ENCODE measurements at places on chromosomes 1 and 21.

DNA sequence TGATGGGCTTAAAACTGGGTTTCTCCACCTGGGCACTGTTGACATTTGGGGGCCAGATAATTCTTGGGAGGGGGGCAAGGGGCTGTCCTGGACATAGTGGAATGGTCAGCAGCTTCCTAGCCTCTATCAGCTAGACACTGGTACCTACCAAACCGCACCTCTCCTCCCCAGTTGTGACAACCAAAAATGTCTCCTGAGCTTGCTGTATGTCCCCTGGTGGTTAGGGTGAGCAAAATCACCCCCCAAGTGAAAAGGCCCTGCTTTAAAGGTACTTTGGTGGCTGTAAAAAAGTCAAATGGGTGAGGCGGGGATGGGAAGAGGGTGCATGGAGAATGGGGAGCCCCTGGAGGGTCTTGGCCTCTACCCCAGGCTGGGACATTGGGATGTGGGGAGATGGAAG is 182.0 kb downstream of the IGSF21 start:
- no peak for DNase-seq

DNA sequence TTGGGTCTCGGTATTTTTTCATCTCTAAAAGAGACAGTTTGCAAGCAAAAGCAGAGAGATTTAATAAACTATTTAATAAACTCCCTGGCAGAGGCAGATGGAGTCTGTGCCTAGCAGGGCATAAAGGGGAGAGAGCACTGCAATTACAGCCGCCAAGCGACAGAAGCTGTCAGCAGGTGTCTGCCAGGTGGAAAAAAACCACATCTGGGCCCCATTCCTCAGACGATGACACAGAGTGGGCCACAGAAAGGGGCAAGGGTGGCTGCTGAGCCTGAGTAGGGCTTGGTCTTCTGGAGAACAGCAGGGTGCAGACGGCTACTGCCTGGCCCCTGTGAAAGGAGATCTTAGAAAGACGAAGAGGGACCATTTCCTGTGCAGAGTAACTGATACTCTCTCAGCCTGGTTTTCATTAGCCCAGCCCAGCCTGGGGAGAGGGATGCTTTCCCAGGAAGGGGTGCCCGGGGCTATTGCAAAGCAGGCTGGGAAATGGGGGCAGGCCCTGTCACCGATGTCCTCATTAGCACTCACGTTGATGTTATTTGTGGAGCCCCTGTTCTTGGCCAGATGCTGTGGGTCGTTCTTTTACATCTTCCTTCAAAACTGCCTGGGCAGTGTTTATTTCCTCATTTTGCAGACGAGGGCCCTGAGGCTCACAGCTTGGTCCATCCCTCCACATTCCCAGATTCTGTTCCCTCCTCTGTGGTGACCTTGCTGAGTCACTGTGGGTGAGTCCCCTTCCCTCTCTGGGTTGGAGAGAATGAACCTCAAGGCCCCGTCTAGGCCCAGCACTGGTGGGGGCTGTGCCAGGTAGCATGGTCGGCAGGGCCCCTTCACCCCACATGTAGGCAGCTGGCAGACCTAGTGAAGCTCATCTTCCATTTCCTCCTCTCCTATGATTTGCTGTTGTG is 472.7 kb downstream of the PTPRU start:
- DNase-seq = peak; percentile 76

DNA sequence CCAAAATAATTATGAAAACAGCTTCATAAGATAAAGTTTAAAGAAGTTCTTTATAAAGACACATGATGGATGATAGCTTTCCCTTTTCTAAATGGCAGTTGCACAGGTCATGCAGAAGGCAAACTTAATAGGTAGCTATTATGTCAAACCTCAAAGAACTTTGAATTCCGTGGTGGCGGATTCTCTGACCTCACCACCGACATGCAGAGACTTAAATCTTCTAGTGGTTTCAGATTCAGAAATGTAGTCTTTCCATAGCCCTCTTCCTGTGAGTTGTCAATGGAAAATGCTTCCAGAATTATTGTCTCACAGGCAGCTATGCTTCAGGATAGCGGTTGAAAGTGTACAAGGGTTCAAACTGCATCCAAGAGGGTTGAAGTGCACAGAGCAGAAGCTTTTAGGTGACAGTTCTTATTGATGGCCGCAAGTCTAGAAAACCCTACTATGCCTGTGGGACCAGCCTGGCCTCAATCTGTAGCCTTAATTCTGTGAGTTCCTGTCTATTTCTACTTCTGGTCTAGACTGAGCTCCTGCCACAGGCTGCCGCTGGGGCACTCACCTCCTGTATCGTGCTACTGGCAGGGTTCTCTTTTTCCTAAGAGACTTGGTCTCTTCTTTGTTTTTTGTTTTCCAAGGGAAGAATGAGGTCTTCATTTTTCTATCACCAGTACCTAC is 117.0 kb upstream of the ERRFI1 start:
- DNase-seq = peak; percentile 31

- DNase-seq = no peak
Observed at GRCh38 chr1:150925080-150925479, 1.1 kb upstream of the SETDB1 start.

GRCh38 chr21:20004367-20004766 is 993.8 kb upstream of the NCAM2 start:
- no peak for DNase-seq

DNA sequence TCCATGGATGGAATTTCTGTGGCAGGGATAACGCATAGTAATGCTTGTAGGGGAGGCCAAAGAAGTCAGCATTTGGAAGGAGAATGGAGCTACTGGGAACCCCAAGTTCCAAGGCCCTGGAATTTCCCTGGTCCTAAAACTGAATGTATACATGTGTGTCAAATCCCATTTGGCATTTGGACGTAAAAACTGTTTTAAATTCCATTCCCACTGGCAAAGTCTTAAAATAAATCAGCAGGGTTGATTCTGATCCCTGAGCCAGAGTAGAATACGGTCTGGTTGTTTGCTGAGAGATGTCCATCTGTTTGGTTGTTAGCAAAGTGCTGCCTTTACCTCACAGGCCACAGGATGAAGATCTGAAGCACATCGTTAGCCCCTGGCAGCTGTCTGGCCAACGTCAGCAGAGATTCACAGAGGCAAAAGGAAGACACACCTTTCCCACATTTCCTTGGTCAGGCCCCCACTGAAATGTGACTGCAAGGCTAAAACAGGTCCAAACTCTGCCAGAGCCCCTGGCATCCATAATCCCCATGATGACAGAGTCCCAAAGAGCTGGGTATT is 62.2 kb downstream of the GORAB start:
- DNase-seq = no peak

GRCh38 chr1:161162052-161162451 is 2.8 kb downstream of the USP21 start:
- DNase-seq = no peak

- no peak for DNase-seq
Observed at GRCh38 chr1:32536117-32536516, 3.1 kb upstream of the ZBTB8A start.

GRCh38 chr1:201676641-201677040 is 137.7 kb downstream of the NAV1 start:
- no peak for DNase-seq

DNA sequence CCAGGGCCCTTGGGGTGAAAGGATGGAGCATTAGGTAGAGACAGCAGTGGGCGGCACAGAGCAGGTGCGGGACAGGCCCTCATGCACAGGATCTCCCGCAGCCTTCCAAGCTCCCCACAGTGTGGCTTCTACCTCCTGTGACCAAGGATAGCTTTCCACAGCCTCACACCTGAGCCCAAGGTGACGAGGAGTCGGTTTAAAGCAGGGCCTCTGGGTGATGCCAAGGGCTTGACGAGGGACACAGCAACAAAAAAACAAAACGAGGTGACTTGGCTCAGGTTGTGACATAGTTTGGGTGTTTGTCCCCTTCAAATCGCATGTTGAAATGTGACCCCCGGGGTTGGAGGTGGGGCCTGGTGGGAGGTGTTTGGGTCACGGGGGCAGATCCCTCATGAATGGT is 15.3 kb downstream of the RSPH1 start:
- DNase-seq = no peak

DNA sequence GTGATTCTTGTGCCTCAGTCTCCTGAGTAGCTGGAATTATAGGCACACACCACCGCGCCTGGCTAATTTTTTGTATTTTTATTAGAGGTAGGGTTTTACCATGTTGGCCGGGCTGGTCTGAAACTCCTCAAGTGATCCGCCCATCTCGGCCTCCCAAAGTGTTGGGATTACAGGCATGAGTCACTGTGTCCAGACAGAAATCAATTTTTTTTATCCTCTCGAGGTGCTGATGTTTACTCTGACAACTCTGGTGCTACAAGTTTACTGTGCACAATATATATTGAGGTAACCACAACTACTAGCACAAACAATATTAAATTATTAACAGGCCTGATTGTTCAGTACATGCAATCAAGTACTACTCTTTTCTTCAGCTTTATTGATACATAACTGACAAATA is 39.7 kb downstream of the F13B start:
- DNase-seq = no peak

GRCh38 chr1:93641527-93641926 is 40.1 kb downstream of the BCAR3 start:
- no peak for DNase-seq

DNA sequence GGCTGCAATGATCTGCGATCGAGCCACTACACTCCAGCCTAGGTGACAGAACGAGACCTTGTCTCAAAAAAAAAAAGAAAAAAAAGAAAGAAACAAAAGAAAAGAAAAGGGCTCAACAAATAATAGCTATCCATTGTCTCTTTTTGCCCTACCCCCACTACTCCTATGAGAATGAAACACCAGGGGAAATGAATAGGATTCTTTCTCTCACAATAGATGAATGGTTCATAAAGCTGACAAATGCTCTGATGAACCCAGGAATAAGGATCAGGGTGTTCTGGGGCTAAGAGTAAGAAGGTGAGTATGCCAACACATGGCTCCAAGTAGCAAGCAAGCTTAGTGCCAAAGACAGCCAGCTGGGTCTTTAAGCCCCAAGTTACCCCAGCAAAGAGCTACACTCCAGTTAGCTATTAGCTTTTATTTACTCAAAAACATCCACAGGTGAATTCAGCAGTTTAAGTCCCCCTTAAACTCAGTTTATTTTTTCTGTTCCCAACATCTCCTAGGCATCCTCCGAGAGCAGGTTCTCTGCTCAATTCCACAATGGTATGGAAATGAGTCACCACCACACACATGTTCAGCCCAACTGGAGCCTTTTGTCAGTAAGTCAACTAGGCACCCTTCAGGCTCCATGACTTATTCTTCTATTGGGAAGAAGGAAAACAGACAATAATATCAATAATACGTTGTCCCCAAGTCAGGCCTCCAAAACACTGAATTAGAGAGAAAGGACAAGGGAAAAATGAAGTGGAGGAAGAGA is 4.2 kb downstream of the ADORA3 start:
- no peak for DNase-seq

DNA sequence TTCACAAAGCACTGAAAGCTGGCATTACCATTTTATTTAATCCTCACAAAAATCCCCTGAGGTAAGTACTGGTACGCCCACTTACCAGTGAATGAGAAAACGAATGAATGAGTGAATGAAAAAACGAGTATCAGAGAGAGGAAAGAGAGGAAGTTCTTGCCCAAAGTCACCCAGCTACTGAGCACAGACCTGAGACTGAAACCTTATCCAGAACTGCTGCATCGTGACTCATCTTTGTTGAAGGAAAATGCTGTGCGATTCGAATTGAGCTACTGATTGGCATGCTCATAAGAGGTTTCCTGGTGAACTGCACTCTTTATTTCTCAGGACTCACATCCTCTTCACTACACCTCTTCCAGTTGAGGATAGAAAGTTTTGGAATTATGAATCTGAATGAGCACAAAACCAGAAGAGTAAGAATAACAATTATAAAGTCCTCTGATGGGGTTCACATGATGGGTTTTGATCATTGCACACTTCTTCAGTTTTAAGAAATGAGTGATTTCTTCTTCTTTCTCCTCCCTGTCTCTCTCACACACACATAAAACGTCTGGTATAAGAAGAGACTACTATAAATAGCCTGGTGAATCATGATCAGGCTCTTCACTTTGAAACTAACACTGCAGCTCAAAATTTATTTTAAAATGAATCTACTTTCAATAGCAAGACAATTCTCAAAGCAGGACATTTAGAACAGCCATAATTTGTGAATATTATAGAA is 32.1 kb downstream of the IL12RB2 start:
- peak; percentile 63 for DNase-seq

DNA sequence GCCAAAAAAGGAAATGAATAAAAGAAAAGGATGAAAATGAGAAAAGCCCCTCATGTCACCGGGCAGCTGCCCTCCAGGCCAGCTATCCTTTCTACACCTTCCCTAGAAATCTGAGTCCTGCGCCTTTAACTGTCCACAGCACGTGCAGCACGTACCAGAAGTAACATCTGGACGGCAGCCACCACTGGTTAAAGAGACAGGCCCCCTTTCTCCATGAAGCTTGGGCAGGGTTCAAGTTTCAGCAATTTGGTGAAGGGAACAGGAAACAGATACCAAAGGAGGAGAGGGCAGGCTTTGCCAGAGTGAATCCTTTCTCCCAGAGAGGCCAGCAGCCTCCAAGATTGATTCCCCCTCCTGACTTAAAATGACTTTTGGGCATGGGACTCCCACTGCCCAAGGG is 3.6 kb upstream of the KIAA2013 start:
- peak; percentile 82 for DNase-seq

GRCh38 chr1:162088281-162088969 is 18.9 kb downstream of the NOS1AP start:
- DNase-seq = no peak

DNA sequence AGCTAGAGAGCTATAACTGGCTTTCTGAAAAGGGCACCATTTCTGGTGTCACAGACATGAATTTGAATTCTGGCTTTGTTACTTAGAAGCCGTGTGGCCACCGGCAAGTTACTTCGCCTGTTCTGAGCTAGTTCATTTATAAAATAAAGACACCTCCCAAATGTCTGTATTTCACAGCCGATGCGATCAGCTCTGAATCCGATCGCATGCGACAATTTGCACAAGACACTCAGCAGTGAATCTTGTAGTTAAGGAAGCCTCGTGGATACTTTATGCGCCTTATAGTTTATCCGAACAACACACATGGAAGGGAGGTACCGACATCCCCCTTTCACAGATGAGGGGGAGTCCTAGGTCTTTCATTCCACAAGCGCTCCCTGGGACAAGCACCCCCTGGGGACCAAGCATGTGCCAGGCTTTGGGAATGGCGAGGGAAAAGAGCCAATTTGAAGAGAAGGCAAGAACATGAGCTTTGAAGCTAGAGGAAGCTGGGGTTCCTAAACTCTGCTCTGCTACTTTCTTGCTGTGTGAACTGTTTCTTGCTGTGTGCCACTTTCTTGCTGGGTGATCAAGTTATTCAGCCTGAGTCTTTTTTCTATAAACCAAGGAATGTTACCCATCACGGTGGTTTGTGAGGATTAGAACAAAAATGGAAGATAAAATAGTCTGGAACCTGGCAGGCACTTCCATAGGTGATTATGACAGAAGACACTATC is 3.9 kb downstream of the ID3 start:
- peak; percentile 51 for DNase-seq

Measured in AG10803 (cell line).